ENCODE measurements at places on chromosomes 11 and 22. TPM values are rescaled to one million over a fixed set of nuclear protein-coding genes. Genes with fewer than 3 reads are reported as not detected.
A peak's percentile ranks its signal among the peaks of the same experiment; 100 is the strongest.

- H3K4me3 ChIP-seq, result no peak overlapping the region
- H3K36me3 ChIP-seq, result no peaks in the 10 kb centered on the region
- no peak for DNase-seq
- H3K4me1 ChIP-seq, result no peaks in the 10 kb centered on the region
Measured at GRCh38 chr11:5505363-5506048, 4.3 kb downstream of the UBQLN3 start.

GRCh38 chr11:45331839-45332238, 45.7 kb upstream of the SYT13 start:
- DNase-seq, result no peak
- H3K36me3 ChIP-seq, result no peaks in the 10 kb centered on the region
- H3K4me3 ChIP-seq, result no peak overlapping the region
- peaks cover 7% of the 10 kb centered on the region for H3K27me3 ChIP-seq
- H3K4me1 ChIP-seq, result no peaks in the 10 kb centered on the region

DNA sequence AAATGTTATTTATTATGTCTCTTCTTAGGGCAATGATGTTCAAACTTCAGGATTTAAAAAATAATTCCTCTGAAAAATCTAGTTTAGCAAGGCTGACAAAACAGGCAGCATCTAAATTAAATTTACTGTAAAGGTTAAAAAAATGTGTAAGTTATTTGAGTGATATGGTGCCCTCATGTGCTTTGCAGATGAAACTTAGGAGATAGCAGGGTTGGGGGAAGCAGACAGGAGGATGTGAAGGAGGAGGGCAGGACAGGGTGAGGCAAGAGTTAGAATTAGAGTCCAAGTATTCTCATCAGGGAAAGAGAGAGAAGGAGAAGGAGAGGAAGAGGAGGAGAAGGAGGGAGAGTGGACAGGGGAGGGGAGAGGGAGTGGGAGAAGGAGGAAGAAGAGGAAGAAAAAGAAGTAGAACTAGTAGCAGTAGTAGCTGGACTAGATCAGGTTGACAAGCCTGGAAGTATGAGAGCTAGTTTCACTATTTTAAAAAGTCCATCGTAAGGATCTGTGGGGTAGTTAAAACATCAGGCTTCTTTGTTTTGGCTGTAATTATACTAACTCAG, 141.2 kb upstream of the SESN3 start:
- no peak overlapping the region for H3K27ac ChIP-seq
- no peaks in the 10 kb centered on the region for H3K27me3 ChIP-seq
- H3K4me1 ChIP-seq, result peaks cover 2% of the 10 kb centered on the region
- no peak overlapping the region for H3K4me3 ChIP-seq

RHOD gene
- 16.2 TPM for total RNA-seq

DNA sequence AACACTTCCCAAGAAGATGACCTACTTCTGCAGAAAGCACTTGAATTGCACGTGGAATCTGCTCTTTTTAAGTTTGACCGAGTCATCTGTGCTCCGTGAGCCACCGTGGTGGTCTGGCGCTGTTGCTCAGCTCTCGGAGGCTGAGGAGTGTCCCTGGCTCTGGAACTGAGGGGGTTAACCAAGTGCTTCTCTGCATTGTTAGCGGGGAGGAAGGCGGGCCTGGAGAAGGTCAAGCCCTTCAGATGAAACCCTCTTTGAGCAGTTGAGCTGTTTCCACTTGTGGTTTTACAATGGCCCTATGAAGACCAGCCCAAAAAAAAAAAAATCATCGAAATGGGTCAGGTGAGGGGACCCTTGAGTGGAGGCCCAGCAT, 286.4 kb downstream of the NTM start:
- H3K4me1 ChIP-seq, result peaks cover 24% of the 10 kb centered on the region
- no peak overlapping the region for H3K27ac ChIP-seq
- H3K27me3 ChIP-seq, result no peaks in the 10 kb centered on the region
- peak; percentile 86 for DNase-seq

GRCh38 chr11:34052608-34053160, 1.2 kb downstream of the CAPRIN1 start:
- peak; percentile 67 for DNase-seq
- H3K36me3 ChIP-seq, result peaks cover 42% of the 10 kb centered on the region
- H3K27ac ChIP-seq, result peak overlapping the region; percentile 97
- H3K4me1 ChIP-seq, result peaks cover 3% of the 10 kb centered on the region
- peak overlapping the region; percentile 90 for H3K4me3 ChIP-seq

GRCh38 chr22:22901578-22902218, 14.1 kb downstream of the IGLL5 start:
- peaks cover 10% of the 10 kb centered on the region for H3K27me3 ChIP-seq
- no peak overlapping the region for H3K4me3 ChIP-seq
- no peaks in the 10 kb centered on the region for H3K4me1 ChIP-seq
- no peak for DNase-seq

MMP1 gene
- total RNA-seq, result not detected

Measured in endodermal cell (in vitro differentiated cells).